ENCODE measurements at places on chromosomes 5 and 9. TPM values are rescaled to one million over a fixed set of nuclear protein-coding genes. Genes with fewer than 3 reads are reported as not detected.

Gene PCDH1
- 131 TPM for total RNA-seq

Gene ARSI
- 1.3 TPM for total RNA-seq

Gene OTULINL
- total RNA-seq = 7.0 TPM

Gene CDH10
- 0.22 TPM for total RNA-seq

Gene DNAJB5
- 38.9 TPM for total RNA-seq

Gene PRSS3
- not detected for total RNA-seq

Gene STPG3
- total RNA-seq = not detected

Gene RNF208
- 7.7 TPM for total RNA-seq

All from H9 (cell line).